Activated CD8-positive, alpha-beta memory T cell treated with anti-CD3 and anti-CD28 coated beads for 48 hours (primary cell): ENCODE measurements at places on chromosomes 2 and 18.

- no peak for DNase-seq
Observed at GRCh38 chr2:129056959-129057317, 738.3 kb upstream of the HS6ST1 start.

- no peak for DNase-seq
Observed at GRCh38 chr2:84527137-84528129, 11.1 kb downstream of the DNAH6 start.

GRCh38 chr2:205772983-205773382 is 90.7 kb downstream of the NRP2 start:
- no peak for DNase-seq

DNA sequence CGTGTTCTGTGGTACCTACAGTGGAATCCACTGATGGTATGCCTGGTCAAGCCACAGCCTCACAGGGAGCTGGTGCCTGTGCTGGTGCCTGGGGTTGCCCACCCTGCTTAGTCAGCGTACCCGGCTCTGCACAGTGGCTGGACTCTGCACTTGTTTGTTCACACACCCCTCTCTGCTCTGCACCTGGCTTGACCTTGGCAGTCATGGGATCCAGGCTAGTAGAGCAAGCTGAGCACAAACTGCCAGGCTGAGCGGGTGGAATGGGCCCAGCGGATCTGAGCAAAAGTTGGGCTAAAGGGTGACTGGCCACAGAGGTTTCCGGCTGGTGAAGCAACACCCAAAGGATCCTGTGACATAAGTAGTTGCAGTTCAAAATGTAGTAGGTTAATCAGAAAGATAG is 163.5 kb downstream of the CDH19 start:
- DNase-seq: no peak

DNA sequence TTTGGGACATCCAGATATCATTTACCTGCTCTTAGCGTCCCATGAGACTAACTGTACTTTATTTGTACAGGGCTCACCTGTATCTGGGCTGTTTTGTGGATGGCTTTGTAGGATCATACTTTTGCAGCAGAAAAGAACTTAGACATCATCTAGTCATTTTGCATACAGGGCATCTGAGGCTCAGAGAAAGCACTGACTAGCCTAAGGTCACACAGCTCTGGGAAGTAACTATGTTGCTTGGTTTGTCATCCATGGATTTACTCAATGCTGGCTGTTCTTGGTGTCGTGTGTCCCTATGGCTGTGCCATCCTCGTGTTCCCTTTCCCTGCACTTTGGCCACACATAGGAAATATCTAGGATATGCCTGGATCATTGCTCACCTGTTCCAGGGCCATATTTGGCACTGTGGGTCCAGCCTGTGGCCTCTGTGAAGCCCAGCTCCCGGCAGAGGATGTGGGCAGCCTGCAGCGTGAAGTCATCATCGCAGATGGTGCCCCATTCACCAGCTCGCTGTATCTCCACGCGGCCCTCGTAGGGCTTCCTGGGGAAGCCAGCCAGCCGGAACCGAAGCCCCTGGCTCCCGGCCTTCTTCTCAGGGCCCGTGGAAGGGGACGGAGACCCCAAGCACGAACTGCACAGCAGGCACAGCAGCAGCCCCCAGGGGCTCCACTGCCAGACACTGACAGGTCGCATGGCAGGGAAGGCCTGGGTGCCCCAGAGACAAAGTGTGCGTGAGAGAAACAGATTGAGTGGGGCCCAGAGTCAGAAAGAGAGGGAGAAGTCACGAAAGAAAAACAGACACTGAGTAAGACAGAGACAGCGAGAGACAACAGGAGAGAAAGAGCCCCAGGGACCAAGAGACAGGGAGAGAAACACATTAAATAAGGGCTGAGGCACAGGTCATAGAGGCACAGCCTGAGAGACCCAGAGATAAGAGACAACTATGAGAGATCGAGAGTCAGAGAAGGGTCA is 1.5 kb downstream of the LOXL3 start:
- DNase-seq: no peak

DNA sequence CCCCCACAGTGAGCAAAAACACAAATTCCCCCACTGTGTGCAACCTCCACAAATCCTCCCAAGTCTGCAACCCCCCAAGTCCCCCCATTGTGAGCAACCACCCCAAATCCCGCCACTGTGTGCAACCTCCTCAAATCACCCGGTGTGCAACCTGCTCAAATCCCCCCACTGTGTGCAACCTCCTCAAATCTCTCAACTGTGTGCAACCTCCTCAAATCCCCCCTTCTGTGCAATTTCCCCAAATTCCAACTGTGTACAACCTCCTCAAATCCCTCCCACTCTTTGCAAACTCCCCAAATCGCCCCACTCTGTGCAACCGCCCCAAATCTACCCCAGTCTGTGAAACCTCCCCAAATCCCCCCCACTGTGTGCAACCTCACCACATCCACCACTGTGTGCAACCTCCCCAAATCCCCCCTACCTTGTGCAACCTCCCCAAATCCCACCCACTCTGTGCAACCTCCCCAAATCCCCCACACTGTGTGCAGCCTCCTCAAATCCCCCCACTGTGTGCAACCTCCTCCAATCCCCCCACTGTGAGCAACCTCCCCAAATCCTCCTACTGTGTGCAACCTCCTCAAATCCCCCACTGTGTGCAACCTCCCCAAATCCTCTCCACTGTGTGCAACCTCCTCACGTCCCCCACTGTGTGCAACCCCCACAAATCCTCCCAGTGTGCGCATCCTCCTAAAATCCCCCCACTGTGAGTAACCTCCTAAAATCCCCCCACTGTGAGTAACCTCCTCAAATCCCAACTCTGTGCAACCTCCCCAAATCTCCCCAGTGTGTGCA is 115.2 kb downstream of the TPO start:
- DNase-seq: no peak

GRCh38 chr2:199861132-199861774 is 10.3 kb upstream of the FTCDNL1 start:
- no peak for DNase-seq
